ENCODE measurements at places on chromosomes 16 and 17.
A peak's percentile ranks its signal among the peaks of the same experiment; 100 is the strongest.

- no peak for DNase-seq
Observed at GRCh38 chr16:48138543-48138942, 17.2 kb downstream of the ABCC12 start.

DNA sequence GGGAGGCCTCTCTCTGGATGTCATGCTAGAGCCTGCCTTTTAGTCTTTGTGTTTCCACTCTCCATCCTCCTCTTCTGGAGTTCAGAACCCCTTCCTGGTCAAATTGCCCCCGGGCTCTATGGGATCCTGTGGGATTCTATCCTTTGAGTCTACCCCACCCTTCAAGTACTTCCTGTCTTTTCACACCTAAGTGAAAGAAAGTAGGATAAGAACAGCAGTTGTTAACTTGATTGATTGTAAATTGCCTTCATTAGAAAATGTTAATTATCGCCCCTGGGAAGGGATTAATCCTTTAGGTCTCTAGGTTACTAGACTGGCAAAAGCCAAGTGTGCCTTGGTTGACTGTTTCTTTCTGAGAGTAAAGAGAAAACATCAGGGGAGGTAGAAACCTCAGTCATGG is 30.1 kb downstream of the PRKCB start:
- no peak for DNase-seq

DNA sequence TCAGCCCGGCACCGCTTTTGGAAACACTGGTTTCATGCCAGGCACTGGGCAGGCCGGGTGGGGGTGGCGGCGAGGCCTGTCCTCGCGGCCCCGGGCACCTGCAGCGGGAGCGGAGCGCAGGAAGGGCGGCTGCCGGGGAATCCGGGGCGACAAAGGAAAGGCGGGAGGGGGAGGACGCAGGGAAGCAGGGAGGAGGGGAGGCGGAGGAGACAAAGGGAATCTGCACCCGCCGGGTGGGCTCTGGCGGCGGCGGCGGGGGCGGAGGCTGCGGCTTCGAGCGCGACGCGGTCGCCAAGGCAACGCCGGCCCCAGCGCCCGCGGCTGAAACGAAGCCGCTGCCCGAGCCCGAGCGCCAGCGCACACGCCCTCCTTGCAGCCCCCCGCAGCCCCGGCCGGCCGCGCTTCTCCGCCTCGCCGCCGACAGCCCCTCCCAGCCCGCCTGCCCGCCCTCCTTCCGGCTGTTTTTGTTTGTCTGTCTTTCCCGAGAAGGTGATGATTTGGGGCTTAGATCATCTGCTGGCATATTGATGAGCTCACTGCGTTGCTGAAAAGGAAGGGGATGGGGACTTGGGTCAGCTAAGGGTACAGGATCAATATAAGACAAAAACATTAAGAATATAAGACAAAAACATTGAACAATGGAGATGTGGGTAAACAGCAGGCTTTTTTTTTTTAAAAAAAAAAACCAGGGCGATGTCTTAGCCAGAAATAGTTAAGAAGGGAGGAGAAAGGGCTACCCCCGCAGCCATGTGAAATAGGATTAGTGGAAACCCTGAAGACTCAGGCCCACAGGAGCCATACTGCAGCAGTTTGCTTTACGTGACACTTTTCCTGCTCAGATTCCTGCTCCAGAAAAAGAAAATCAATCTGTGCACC is 32.7 kb downstream of the CDK5R1 start:
- DNase-seq: no peak

GRCh38 chr16:3461151-3461550 is 17.7 kb downstream of the NAA60 start:
- peak; percentile 67 for DNase-seq

GRCh38 chr17:61354895-61355874 is 44.5 kb upstream of the TBX2 start:
- no peak for DNase-seq

GRCh38 chr16:3187798-3188674 is at the start of gene OR1F1:
Gene OR1F1 (plus strand): TSS chr16:3188204.
- DNase-seq: no peak

- DNase-seq: peak; percentile 76
Observed at GRCh38 chr17:45144199-45145034, 3.9 kb upstream of the HEXIM1 start.

GRCh38 chr17:4895657-4896331 is 3.5 kb upstream of the C17orf107 start:
- DNase-seq: no peak

- peak; percentile 60 for DNase-seq
Observed at GRCh38 chr16:4358831-4359561, 7.9 kb upstream of the PAM16 start.

DNA sequence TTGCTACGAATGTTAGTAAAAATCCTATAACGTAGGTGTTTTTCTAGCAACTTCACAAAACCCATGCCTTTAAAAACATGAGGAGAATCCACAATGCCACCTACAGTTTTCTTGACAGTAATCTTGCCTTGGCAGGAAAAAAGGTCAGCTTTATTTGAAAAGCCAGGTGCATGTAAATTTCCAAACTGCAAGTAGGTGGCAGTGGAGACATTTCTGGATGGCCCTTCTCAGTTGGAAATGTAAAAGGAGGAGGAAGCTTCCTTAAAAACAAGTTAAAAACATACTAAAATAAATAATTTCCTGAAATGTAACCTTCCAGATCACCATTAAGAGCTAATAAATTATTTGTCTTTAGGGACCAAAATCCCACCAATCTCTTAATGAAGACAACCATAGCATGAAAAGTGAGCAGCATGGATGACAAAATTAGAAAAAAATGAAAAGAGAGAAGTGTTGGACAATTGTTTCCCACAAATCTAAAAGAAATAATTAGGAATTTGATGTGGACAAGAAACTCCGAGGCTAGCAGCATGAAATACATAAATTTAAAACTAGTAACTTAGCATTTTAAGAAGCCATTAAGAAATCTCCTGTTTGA is 152.2 kb downstream of the SNX11 start:
- DNase-seq: no peak

DNA sequence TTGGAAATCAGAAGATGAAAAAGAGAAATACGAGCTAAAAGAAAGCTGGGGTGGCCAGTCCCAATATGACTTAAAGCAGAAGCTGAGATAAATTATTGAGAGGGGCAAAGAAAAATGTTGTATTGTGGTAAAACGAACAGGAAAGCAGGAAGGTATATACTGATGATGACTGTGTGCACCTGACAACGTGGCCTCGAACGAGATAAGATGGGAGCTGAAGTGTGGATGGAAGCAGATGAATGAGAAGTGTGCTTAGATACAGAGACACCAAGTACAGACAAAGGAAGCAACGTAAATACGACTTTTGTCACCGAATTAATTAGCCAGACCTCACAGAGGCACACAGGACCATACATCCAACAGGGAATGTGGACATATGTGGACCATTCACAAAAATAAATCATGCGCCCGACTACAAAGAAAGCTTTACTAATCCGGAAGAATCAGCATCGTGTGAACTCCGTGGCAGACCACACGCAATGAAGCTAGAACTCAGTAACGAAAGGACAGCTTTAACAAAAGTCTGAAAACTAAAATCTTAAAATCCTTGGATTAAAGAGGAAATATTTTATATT is 218.7 kb downstream of the RPTOR start:
- DNase-seq: no peak

GRCh38 chr17:4340914-4341615 is 25.4 kb downstream of the UBE2G1 start:
- DNase-seq: no peak

- DNase-seq: no peak
Observed at GRCh38 chr17:57226793-57227192, 29.5 kb upstream of the MSI2 start.

- DNase-seq: peak; percentile 93
Observed at GRCh38 chr17:18093616-18094408, 6.1 kb downstream of the DRG2 start.

GRCh38 chr17:75006653-75007052 is 5.8 kb upstream of the MRPL58 start:
- DNase-seq: peak; percentile 34

GRCh38 chr16:88613911-88614817 is 24.2 kb upstream of the IL17C start:
- no peak for DNase-seq

- no peak for DNase-seq
Observed at GRCh38 chr17:10270258-10270657, 71.9 kb upstream of the GAS7 start.

- no peak for DNase-seq
Observed at GRCh38 chr17:82889496-82890338, 49.9 kb upstream of the ZNF750 start.

- peak; percentile 12 for DNase-seq
Observed at GRCh38 chr16:4272114-4272956, 488 bp downstream of the TFAP4 start.

- DNase-seq: no peak
Observed at GRCh38 chr17:67999291-67999911, 3.1 kb upstream of the C17orf58 start.

DNA sequence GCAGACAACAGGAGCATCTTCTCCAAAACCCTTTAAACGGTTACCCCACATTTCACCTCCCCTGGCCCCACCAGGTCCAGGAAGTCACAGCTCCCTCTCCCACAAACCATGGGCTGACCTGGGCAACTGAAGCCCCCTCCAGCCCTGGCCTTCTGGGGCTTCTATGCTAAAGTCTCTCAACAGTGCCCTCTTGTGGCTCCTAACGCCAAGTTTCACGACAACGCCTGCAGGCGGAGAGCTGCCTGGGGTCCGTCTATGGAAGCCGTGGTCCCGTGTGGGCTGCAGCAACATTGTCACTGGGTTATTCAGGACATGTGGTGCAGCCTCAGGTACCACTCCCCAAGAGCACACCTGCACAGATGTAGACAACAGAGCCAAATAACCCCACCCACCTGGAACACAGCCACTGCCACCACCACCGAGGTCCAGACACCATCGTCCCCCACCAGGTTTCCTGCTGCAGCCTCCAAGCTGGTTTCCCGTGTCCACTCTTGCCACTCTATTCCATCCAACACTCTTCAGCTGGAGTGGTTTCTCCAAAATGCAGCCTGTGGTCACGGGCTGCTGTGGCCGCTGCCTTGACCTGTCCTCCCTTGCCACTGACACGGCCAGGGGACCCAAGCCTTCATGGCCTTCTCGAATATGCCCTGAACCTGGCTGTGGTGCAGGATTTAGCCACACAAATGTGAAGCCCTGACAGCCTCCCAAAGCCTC is 19.1 kb downstream of the C16orf95 start:
- DNase-seq: peak; percentile 48

- DNase-seq: no peak
Observed at GRCh38 chr16:52351451-52351850, 195.5 kb downstream of the TOX3 start.

GRCh38 chr17:4843321-4844000 is 10.3 kb downstream of the MINK1 start:
- DNase-seq: no peak

DNA sequence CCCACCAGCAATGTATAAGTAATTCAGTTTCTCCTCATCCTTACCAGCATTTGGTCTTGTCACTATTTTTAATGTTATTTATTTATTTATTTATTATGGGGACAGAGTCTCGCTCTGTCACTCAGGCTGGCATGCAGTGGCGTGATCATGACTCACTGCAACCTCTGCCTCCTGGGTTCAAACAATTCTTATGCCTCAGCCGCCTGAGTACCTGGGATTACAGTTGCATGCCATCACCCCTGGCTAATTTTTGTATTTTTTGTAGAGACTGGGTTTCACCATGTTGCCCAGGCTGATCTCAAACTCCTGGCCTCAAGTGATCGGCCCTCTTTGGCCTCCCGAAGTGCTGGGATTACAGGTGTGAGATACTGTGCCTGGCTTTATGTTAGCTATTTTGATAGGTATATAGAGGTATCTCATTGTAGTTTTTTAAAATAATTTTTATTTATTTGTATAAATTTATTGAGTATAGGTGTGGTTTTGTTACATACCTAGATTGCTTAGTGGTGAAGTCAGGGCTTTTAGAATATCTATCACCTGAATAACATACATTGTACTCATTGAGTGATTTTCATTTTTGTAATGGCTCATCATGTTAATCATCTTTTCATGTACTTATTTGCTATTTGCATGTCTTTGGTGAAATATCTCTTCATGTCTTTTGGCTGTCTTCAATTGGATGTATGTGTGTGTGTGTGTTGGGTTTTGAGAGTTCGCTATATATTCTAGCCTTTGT is 53.3 kb downstream of the TANC2 start:
- DNase-seq: no peak

DNA sequence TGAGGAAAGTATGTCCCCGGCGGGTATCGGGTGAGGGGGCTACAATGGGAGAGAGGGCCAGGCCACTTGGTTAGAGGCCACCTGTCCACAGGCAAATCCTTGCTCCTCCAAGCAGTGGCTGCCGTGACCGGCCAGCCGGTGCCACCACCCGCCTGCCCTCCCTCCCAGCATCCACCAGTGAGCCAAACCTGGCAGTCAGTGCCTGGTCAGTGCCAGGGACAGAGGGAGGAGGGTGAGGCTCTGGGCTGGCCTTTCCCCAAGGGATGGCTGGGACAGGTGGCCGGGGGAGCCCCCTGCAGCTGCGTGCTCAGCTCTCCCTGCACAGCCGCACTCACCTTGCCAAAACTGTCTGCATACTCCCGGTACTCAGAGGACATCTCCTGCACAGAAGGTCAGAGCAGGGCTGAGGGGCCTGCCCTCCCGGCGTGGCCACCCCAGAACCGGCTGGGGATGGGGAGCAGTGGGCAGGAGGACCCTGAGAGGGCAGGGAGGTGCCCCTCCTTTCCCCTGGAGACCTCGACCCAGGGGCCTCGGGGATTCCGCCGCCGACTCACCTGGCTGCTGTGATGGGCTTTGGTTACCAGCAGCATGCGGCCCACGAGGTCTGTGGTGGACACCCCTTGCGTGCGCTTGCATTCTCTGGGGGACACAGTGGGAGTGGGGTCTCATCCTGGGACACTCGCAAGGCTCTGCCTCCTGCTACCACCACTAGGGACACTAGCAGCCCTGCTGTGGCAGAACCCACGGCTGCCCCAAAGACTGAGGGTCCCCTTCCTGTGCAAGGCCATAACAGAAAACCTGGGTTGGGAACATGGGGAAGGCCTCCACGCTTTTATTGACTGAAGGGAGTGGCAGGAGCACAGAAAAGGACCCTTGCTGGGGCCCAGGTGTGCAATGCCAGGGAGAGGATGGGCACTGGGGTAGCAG is 3.7 kb downstream of the PCYT2 start:
- DNase-seq: no peak

- no peak for DNase-seq
Observed at GRCh38 chr17:17671369-17672129, 9.7 kb upstream of the RAI1 start.

GRCh38 chr17:76419576-76420260 is 33.2 kb downstream of the UBE2O start:
- DNase-seq: no peak

- DNase-seq: no peak
Observed at GRCh38 chr17:17887752-17888304, 51.0 kb upstream of the SREBF1 start.

GRCh38 chr17:50763716-50764475 is 3.4 kb downstream of the ANKRD40CL start:
- DNase-seq: no peak

Measured in hematopoietic multipotent progenitor cell treated with erythropoietin and hydrocortisone succinate and interleukin-3 and kit ligand, for 17 days (in vitro differentiated cells).